T-cell (primary cell): ENCODE measurements at places on chromosomes 5 and 9. TPM values are rescaled to one million over a fixed set of nuclear protein-coding genes. Genes with fewer than 3 reads are reported as not detected.

GRCh38 chr9:127828262-127829031 is 25.8 kb downstream of the FPGS start:
- H3K27ac ChIP-seq, result no peak overlapping the region
- H3K36me3 ChIP-seq, result peaks cover 5% of the 10 kb centered on the region
- H3K27me3 ChIP-seq, result no peaks in the 10 kb centered on the region
- peaks cover 5% of the 10 kb centered on the region for H3K4me1 ChIP-seq
- no peak overlapping the region for H3K4me3 ChIP-seq

- no peaks in the 10 kb centered on the region for H3K36me3 ChIP-seq
- H3K4me1 ChIP-seq, result peaks cover 11% of the 10 kb centered on the region
- no peak for DNase-seq
These were observed 2.1 kb downstream of the ZNF608 start for GRCh38 chr5:124744170-124744971.

- H3K27ac ChIP-seq, result no peak overlapping the region
- H3K27me3 ChIP-seq, result no peaks in the 10 kb centered on the region
- no peaks in the 10 kb centered on the region for H3K36me3 ChIP-seq
- H3K4me1 ChIP-seq, result no peaks in the 10 kb centered on the region
- H3K4me3 ChIP-seq, result no peak overlapping the region
These were observed 145.7 kb downstream of the EGFLAM start for GRCh38 chr5:38403877-38404635.

DNA sequence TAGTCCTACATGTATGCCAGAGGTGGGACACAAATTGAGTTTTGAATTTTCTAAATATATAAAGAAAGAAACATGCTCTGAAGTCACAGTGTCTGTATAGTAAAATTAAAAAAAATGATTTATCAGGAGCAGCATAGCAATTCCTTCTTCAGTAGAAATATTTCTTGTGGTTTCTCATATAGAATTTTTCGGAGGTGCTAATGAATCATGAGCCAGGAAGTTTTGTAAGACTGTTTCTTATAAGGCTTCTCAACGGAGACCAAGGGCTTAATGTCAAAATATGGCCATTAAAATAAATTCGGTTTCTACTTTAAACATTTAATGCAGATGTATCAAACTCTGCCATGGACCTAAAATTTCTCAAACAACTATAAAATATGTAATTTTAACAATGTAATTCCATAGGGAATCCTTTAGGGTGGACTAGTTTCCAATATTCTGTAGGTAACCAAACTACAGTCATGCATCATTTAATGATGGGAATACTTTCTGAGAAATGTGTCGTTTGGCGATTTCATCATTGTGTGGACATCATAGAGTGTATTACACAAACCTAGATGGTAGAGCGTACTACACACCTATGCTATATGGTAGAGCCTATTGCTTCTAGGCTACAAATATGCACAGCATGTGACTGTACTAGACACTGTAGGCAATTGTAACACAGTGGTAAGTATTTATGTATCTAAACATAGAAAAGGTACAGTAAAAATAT is 66.3 kb downstream of the ANKRD55 start:
- peaks cover 13% of the 10 kb centered on the region for H3K4me1 ChIP-seq
- H3K27me3 ChIP-seq, result no peaks in the 10 kb centered on the region
- H3K27ac ChIP-seq, result no peak overlapping the region
- H3K36me3 ChIP-seq, result no peaks in the 10 kb centered on the region

DNA sequence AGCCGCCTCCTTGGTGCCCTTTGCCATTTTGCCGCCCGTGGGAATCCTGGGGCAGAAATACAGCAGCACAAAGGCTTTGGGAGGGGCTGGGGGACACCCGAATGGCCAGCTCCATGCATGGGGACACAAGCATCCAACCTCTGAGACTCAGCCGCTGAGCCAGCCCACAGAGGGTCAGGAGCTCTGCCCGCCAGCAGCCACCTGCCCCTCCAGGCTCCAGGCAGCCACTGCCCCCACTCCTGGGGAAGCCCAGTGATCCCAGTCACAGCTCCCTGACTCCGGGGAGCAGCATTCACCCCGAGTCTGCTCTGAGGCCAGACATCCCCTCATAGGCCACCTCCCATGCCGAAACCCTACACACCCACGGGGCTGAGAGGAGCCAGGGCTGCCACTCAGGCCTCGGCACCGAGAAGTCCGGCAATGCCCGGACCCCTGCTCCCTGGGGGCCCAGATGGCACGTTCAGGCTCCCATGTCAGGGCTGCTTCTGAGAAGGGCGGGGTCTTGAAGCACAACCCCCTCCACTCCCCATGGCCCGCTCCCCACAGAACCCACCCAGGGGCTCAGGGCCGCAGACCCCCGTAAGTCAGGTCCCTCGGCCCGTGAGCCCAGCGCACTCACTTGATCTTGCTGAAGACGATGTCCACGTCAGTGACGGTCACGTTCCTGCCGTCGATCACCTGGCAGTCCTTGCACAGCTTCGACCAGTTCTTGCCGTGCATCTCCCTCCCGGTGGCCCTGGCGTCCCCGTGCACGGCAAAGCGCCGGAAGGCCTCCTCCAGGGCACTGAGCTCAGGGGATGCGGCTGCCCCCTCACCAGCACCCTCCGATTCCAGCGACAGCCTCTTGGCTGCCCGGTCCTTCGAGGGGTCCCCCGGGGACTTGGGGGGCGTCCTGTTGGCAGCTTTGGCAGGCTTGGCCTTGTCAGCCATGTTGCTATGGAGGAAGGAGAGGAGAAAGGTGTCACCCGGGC is 15.7 kb downstream of the TPPP start:
- no peak overlapping the region for H3K4me3 ChIP-seq
- peaks cover 23% of the 10 kb centered on the region for H3K4me1 ChIP-seq
- H3K27me3 ChIP-seq, result no peaks in the 10 kb centered on the region
- H3K27ac ChIP-seq, result no peak overlapping the region

DNA sequence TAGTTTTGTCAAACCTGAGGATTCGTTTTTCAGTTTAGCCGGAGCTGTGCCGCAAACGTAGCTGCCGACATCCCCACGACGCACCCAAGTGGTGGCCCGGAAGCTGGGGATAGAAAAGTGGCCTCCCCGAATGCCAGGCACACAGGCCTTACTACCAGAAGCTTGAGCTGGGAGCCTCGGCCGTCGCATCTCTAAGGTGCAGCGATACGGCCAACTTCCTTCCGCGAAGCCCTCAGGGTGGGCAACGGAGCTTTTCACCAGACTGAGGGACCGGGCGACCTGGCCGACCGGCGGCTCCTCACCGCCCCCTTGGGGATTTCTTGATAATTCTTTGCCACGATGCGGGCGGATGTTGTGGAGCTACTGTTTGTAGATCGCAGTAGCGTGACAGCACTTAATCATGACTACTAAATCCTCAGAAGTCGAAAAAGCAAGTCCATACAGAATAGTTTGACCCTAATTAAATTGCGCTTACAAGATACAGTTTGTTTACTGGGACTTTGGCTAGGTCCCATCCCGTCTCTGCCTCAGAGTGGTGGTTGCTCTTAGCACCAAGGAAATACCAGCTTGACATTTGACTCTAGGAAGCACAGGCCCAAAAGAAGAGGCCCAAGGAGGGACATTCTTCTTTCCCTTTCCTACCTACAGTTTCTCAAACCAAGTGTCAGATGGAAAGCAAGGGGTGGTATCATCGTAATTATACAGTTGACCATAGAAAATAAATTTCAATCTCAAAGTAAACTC is 613 bp upstream of the TMEM267 start:
- H3K36me3 ChIP-seq, result no peaks in the 10 kb centered on the region
- H3K27ac ChIP-seq, result peak overlapping the region; percentile 93
- DNase-seq, result peak; percentile 77
- H3K27me3 ChIP-seq, result no peaks in the 10 kb centered on the region

- H3K27ac ChIP-seq, result no peak overlapping the region
- H3K36me3 ChIP-seq, result no peaks in the 10 kb centered on the region
- no peaks in the 10 kb centered on the region for H3K27me3 ChIP-seq
- DNase-seq, result no peak
These were observed 490.5 kb upstream of the ZNF608 start for GRCh38 chr5:125236981-125237380.

DNA sequence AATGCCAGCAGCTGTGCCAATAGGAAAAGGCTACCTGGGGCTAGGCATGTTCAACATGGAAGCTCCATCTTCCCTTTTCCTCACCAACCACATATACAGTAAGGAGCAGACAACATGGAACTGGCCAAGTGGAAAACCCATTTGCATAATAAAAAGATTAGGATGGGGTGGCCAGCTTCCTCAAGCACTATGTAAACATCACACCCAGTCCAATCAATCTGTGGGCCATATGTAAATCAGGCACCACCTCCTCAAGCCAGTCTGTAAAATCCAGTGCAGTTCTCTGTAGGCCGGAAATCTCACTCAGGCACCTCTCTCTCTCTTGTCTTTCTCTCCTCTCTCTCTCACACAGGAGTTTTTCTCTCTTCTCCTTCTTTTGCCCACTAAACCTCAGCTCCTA is 360.2 kb upstream of the GRIA1 start:
- H3K27me3 ChIP-seq, result no peaks in the 10 kb centered on the region
- no peaks in the 10 kb centered on the region for H3K36me3 ChIP-seq
- H3K4me1 ChIP-seq, result no peaks in the 10 kb centered on the region

GRCh38 chr9:91746904-91747303 is 203.1 kb downstream of the ROR2 start:
- H3K4me3 ChIP-seq, result no peak overlapping the region
- H3K36me3 ChIP-seq, result no peaks in the 10 kb centered on the region
- H3K27me3 ChIP-seq, result no peaks in the 10 kb centered on the region
- no peak overlapping the region for H3K27ac ChIP-seq

SPATA31E1 gene
- not detected for total RNA-seq
